ENCODE measurements at places on chromosomes 7 and 10.

DNA sequence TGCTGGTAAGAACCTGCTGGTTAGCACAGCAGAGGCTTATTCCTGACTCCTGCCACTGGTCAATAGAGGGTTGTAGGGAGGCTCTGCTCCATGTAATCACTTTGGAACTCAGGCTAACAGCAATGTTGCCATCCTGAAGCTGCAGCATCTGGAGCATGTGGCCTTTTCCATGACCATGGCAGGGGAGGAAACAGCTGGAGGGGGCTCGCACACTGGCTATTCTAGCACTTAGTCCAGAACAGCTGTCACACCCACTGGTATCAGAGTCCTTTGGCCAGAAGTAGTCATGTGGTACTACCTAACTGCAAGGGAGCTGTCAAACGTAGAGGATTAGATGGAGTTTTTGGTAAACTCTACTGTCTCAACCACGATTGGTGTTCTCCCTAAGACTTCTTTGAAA is 450.0 kb downstream of the RPS24 start:
- DNase-seq: no peak

DNA sequence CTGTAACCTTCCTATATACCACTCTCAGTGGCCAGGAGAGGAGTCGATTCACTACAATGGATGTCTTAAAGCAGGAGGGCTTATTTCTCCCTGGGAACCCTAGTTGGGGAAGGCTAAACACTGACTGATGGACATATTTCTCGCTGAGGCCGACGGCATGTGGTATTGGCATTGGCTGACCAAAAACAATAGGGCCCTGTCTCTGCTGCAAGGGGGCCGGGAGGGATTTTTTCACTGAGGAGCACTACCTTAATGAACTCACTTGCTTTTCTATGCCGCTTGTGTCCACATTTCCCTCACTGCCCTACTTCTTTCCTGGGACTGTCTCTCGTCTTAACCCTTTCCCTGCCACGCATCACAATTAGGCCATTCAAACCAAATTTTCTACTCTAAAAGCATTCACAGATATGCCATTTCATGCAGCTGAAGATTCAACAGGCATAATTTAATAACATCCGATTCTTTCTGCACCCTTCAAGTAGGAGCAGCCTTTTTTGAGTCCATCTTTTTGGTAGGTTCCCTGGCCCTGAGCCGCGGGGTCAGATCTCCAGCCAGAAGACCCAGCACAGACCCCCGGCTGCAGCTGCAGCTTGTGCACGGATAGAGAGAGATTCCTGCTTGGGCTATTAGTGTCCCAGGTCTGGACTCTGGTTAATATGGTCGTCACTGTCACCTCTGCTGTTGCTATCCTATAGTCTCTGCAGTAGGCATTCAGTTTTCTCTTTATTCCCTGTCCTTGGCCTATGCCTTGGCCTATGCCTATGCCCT is 118.7 kb downstream of the HIPK2 start:
- no peak for DNase-seq

DNA sequence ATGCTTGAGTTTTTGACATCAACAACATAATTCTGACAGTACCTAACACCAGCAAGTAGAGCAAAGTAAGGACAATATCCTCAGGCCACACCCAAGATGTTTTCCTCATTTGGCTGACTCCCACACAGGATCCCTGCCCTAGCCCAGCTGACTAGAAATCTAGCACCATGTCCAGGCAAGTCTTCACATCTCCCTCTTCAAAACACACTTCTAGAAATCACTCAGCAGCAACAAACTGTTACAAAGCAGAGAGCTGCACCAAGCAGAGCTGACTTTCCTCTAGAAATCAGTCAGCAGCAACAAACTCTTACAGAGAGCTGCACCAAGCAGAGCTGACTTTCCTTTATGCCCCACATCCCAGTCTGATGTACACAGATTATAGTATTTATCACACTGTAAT is 7.7 kb downstream of the TMEM168 start:
- DNase-seq: no peak

DNA sequence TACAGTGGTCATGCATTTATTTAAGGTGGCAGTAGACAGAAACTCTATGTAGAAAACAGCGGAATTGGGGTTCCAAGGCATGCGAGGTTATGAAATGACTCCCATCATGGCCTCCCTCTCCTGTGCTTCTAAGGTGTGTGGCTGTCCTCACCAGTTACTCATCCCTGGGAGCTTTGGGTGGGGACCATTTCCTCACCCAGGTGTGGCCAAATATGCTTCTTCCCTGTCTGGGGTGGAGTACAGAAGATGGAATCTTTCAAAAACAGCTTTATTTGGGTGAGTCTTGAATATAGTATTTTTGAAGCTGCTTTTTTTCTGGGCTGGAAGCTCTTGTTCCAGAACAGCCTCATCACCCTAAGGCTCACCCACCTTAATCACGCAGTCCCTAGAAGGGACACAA is 139.0 kb downstream of the NRF1 start:
- DNase-seq: no peak

DNA sequence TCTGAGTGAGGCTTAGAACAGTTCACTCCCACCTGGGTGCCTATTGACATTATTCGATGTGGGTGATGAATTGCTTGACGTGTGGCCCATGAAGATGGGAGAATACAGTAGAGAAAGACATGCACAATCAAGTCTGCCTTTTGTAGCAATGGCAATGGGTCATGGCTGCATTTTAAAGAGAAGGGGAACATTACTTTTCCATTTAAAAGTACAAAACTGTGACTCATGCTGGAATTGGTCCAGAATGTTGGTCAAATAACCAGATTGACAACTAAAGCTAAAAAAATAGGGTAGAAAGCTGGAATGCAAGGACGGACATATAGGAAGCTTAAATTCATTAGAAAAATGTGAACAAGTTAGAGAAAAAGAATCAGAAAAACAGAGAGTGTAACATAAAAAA is 104.1 kb upstream of the SLC25A13 start:
- DNase-seq: no peak

GRCh38 chr10:77524281-77524711 is 113.3 kb downstream of the KCNMA1 start:
- no peak for DNase-seq

DNA sequence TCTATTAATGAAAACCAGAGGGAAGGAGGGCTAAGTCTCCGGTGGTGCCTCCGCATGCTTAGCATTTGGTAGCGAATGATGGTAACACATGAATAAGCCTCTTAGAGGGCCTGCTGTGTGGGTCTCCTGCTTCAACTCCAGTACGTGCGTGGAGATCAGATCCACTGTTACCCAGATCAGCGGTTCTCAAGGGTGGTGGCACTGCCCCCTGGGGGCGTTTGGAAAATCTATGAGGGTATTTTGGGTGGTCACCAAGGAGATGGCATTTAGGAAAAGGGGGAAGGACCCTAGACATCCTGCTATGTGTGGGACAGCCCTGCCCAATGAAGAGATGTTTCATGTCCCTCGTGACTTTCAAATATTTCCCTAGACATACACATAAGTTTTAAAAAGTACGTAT is 57.1 kb upstream of the TM9SF3 start:
- no peak for DNase-seq

DNA sequence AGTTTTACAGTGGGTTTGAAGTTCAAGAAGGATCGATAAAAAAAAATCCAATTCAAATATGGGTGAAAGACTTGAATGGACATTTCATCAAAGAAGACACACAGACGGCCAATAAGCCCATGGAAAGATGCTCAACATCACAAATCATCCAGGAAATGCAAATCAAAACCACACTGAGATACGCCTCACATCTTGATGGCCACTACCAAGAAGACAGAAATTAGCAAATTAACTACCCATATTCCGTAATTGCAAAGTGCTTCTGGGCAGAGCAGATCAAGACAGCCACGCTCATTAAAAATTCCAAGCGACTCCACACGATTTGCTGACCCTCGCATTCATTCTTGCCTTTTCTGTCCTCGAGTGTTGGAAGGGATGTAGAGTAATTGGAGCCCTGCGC is 34.1 kb upstream of the PPP2R2D start:
- no peak for DNase-seq

GRCh38 chr10:31623466-31623865 is 304.4 kb downstream of the ZEB1 start:
- DNase-seq: no peak

DNA sequence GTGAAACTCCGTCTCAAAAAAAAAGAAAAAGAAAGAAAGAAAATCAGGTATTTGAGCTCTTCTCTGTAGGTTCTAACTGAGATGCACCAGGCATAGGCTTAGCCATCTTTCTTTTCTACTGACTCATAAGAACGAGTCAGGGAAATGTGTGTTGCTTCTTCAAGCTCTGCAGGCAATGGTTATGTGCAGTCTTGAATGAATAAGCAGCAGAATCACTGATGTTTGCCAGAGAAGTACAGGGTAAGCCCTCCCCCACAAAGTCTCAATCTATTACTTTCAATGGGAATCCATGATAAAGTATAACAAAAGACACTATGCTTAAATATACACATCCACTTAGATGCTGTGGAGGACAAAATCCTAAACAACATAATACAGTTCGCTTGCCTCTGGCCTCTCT is 239.2 kb downstream of the PARD3 start:
- DNase-seq: no peak

DNA sequence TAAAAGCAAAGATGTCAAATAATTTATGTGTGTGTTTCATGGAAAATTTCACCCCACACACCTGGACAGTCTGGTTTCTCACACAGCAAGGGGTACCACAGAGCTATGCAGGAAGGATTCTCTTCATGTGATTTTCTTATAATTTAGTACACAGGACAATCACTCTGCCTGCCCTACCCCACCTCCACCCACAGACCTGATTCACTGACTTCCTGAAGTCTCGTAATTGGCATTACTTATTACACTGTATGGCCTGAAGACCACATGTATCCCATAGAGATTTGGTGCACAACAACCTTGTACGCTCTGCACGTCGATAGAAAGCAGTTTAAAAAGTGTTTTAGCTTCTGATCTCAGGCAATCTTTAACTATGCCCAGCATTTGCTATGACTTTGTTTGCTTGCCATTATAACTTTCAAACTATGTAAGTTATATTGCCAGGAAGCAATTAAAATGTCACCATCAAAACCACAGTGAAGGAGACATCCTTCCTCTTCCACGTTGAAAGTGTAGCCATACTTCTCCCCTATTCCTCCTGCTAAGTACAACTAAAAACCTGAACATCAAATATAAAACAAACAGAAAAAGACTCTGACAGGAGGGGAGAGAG is 279.4 kb upstream of the IMMP2L start:
- no peak for DNase-seq

DNA sequence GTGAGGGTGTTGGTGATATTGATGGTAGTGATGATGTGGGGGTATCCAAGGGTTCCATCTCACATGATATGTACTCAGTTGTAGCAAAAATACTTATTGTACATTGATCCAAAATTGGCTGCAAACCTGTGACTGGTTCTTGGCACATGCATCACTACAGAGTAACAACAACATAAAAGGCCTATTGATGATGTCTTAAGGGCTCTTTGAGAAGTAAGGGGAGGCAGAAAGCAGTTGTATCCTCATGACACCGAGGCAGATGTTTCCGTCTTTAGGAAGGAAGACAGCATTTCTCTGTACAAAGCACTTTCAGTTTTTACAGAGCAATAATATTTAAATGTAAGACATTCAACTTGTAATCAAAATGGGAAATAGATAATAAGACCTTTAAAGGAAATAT is 34.5 kb downstream of the NRG3 start:
- DNase-seq: no peak

DNA sequence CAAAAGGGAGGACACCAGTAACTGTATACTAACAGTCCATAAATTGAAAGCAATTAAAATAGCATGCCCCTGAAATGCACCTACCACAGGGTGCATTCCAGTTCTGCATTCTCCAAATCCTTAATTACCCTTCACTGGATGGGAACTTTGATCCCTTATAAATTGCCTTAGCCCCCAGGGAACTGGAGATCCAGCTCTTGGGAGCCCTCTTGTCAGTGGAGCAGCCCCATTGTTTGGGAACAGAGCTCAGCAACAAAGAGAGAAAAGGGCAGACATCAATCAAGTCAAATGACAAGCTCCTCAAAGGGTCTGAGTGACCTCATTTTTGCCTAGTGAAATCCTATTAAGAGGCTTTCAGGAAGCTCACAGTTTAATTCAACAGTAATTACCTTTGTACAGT is 472.6 kb downstream of the XPNPEP1 start:
- no peak for DNase-seq

DNA sequence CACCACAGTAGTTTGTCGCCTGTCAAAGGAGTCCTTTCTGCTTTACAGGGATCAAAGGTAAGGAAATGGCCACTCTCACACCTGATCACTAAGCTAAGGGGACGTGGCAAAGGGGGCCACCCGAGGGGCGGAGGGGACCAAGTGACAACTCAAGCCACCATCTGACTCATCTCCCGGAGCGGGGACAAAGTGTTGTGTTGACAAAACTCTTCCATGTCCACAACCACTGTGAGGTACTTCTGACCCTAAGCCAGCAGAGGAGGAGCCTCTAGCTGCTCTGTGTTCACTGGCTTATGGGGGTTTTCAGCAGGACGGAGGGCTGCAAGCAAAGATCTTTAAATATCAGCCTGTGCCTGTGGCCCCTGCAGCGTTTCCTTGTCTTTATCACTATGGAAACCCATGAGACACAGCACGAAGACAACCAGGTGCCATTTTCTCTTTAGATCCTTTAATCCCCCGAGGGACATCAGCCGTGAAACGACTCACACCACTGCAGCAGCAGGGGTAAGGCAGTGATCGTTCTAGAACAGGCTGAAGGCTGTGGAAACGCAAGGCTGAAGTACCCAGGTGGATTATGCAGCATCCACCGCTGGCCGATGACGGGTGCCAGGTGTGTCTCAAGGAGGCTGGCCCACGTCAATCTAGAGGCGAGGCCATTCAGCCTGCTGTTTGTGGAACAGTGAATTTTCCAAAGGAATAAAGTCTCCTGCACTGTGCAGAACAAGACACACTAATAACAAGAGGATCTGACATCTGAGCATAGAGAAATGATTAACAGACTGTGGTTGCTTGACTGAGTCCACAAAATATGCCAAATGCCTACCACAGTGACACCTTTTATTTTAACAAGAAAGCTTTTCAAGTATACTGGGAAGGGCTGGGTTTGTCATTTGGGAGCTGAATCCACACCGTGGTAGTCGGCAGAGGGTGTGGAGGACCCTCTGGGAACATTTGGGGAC is 26.6 kb upstream of the DDC start:
- no peak for DNase-seq

DNA sequence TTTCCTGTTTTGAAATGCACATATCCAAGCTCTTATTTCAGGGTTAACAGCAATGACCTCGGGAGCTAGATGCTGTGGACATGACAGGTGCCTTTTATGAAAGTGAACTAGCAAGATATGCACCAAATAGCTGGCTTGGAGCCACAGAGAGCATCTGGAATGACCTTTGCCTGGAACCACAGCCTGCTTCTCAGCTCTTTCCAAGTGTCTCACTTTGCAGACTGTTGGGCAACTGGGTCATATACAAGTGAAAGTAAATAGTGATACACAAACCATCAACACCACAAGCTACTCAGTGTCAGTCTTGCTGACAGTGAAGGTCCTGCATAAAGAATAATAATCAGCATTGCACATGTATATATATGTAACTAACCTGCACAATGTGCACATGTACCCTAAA is 183.5 kb downstream of the RNF133 start:
- DNase-seq: no peak

GRCh38 chr10:124692100-124692446 is 52.1 kb downstream of the FAM53B start:
- no peak for DNase-seq

GRCh38 chr10:123884907-123885381 is 6.7 kb downstream of the CPXM2 start:
- no peak for DNase-seq
